Stomach (tissue), 19 donors: ENCODE measurements at places on chromosomes 11 and 22. TPM values are rescaled to one million over a fixed set of nuclear protein-coding genes. Genes with fewer than 3 reads are reported as not detected.

GRCh38 chr11:57823859-57824258 is 62.3 kb downstream of the CTNND1 start:
- DNase-seq: no peak

DNA sequence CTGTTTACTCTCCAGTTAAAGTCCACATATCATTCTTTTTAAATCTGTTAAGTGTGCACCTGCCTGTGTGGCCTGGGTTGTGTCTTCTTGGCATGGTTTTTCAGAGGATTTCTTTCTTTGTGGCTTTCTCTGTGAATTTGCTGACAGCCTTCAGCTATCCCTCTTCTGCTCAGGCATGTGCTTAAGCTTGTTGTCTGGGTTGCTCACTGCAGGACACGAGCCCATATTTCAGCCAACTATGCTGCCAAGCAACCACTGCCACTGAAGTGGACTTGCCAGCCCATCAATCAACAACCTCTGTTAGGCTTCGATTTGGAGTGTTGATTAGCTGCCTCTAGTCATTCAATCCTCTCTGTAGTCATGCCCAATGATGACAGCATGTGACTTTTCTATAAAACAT is 18.4 kb downstream of the OR51I2 start:
- no peak for DNase-seq

DNA sequence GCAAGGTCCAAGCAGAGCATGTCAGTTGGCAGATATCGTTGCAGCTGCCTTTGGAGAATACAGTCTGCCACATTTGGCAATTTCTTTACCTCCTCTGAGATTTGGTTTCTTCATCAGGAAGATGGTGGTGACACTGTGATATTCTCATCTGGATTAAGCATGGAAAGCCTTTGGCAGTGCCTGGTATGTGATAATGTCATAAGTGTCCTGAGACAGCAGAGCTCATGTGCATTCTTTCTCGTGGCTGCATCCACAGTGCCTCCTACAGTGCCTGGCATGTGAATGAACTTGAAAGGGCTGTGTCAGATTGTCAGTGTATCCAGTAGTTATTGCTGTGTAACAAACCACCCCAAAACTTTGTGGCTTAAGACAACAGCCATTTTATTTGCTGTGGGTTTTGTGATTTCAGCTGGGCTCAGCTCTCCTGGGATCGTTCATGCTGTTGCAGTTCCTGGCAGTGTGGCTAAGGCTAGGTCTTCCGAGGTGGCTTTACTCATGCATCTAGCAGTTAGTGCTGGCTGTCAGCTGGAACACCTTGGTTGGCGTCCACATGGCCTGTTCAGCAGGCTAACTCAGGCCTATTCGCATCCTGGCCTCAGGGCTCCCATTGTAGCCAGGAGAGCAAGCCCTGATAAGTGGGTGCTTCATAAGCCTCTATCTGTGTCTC is 35.7 kb upstream of the MICAL2 start:
- DNase-seq: no peak

DNA sequence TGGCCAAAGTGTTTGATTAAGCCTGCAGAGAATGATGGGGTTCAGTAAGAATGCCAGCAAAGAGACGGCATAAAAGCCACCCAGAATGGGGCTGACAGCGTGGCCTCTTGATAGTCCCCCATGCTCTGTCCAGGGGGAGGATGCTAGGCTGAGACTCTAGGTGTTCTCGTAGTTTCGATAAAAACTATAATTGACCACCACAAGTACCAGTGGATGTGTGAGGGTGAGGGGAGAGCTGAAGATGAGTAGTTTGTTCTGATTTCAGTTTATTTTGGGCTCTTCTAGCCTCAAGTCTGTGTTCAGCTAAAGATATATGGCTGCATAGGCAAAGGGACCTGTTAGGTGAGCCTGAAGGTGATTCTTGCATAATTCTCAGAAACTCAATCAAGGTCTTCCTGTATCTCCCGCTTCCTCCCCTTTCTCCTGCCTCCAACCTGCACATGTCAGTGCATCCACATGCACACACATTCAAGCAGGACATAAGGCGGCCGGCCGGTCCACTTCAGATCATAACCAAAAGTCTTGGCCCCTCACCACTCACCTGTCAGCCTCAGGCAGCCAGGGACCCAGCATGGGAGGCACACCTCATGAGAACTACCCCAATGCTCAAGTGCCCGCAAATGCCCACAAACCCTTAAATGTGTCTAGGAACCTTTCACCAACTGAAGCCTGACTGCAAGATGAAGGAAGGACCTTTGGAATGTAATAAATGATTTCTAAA is 31.2 kb downstream of the FLI1 start:
- no peak for DNase-seq

DNA sequence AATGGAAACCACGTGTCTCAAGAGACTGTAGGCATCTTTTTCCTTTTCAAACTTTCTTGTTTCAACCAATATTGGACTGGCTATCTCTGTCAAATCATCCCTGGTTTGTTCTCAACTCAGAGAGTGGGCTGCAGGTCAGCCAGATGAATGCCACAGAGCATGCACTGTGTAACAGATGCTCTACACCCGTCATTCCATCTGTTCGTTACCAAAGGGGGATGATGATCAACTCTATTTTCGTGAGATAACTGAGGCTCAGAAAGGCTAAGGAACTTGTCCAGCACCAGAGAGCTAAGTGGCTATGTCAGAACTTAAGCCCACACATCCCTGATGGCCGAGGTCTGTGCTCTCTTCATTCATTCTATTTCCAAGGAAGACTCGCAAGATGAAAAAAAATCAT is 42.1 kb downstream of the SLC1A2 start:
- no peak for DNase-seq

NLRP10 gene
- total RNA-seq: not detected

COPB1 gene
- total RNA-seq: 36.8 TPM

OR2AG1 gene
- under 0.01 TPM for total RNA-seq

SCN4B gene
- 2.2 TPM for total RNA-seq

SYT7 gene
- 0.92 TPM for total RNA-seq
